ENCODE measurements at places on chromosomes 2 and 18.
A peak's percentile ranks its signal among the peaks of the same experiment; 100 is the strongest.

DNA sequence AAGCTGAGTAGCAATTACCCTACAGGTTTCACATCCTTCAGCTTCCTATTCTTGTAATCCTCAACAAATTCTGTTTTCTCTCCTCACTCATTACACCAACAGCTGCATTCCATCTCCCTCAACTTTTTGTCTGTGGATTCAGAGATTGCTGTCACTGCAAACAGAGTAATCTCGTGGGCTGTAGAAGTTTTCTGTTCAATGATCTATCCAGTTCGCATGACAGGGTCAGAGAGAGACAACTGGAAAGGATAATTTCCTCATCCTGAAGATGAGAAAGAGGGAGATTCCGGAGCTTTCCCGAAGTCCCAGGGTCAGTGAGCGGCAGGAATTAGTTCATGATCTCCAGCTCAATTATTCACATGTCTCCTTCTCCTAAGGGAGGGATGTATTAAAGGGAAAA lies 75.7 kb downstream of the MYO5B start:
- DNase-seq: no peak

DNA sequence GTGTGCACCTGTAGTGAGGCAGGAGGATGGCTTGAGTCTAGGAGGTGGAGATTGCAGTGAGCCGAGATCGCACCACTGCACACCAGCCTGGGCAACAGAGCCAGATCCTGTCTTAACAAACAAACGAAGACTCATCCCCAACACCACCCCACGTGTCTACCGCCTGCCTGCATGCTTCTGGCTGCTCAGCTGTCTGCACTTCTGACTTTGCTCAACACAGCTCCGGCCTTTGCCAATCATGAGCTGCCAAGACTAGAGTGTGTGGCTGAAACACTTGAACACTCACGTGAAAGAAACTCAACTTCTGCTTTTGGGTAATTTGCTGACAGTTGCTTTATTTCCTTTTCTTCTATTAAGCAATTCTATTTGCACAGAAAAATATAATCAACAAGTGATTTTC lies 32.1 kb upstream of the SP3 start:
- DNase-seq: no peak

GRCh38 chr2:65057391-65058052 lies 1.3 kb downstream of the CEP68 start:
- DNase-seq: no peak

GRCh38 chr2:240060977-240061591 lies 7.8 kb upstream of the OR6B3 start:
- DNase-seq: peak; percentile 19

DNA sequence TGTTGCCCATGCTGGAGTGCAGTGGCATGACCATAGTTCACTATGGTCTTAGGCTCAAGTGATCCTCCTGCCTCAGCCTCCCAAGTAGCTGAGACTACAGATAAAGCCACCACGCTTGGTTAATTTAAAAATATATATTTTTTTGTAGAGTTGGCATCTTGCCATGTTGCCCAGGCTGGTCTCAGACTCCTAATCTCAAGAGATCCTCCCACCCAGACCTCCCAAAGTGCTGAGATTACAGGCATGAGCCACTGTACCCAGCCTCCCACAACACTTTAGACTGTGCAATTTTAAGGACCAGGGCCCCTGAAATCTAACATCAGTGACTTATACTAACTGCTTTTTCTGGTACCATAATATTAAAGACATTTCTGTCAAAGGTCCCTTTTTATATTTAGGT lies 5.2 kb downstream of the TXNDC2 start:
- no peak for DNase-seq

- DNase-seq: no peak
Measured at GRCh38 chr2:6968319-6969100, 51.3 kb downstream of the RNF144A start.

GRCh38 chr2:30178618-30179434 lies 32.0 kb downstream of the YPEL5 start:
- DNase-seq: no peak

GRCh38 chr2:190513877-190514276 lies 20.6 kb downstream of the NEMP2 start:
- no peak for DNase-seq

- no peak for DNase-seq
Measured at GRCh38 chr18:63322908-63323634, 3.5 kb upstream of the BCL2 start.

GRCh38 chr2:127733816-127734537 lies 32.7 kb downstream of the SFT2D3 start:
- no peak for DNase-seq

- DNase-seq: no peak
Measured at GRCh38 chr18:26909599-26910290, 44.2 kb upstream of the AQP4 start.

DNA sequence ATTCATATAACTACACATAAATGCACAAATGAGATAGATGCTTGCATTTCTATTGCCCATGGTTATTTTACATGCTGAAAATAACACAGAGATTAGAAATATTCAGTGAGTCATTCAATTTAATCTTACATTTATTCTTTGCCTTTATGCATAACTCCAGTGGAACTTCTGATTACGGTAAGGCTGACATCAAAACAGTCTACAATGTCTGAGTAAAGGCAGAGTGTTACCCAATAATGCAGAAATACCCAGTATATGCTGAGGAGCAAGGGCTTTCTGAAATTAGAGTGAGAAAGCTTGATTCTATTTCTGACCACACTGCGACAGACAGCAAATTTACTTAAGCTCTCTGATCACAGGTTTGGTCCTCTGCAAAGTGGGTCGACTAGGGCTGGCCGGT lies 9.2 kb downstream of the NMI start:
- DNase-seq: no peak

DNA sequence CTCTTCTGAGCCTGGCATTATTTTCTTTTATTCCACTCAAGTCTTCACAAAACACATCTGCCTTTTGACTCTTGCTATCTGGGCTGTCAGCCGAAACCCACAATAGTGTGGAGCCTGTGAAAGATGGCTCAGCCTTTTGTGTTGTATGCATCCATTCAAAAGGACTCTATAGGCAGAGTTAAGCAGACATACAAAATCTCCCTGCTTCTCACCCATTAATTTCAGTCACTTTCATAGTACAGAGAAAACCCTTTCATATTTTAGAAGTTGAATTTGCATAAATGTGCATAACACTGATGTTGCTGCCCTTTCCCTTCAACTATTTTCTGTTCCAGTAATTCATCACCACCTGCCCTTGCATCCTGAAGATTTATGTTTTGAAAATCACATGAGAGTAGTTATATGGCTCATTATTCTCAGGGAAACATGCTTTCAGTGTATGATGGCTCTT lies 154.6 kb downstream of the EVA1A start:
- DNase-seq: no peak

DNA sequence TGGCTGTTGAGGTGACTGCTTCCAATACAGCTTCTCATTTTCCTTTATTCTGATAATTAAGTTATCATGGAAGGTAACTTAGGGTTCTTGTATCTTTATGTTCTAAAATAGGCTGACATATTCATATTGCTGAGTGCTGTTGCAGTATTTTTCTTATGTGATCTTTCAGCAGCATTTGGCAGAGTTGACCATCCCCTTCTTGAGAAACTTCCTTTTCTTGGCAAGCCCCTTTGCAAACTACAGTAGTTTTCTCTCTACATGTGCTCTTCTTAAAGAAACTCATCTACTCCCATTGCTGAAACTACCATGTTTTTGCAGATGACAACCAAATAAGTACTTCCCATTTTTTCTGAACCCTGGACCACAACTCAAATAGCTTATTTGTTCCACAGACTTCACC lies 476.5 kb upstream of the TRIB2 start:
- no peak for DNase-seq

DNA sequence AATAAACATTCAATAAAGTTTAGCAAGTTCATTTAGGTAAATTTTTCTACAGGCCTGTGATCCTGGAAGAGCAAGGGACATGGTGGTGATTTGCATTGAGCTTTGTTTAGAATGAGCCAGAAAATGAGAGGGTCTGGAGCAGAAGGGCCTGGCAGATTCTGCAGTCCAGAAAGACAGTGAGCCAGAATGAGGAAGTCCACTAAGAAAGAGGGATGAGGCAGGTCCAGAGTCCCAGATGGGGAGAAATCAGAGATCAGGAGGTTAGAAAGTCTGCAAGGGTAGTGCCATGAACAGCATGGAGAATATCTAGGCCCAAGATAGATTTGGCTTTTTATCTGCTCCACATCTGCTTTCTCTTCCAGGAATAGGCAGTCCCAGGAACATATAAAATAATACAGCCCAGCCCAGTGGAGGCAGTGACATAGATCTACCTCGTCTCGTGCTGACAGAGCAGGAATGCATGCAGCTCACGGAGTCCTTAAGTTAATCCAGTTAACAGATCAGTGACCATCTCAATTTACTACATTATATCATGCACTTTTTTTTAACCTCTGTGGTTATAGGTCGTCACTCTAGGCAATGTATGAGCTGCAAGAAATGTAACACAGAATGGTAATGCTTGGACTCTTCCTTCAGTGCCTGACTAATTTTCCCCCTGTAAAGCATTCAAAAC lies 429.0 kb downstream of the SUCLG1 start:
- DNase-seq: no peak

DNA sequence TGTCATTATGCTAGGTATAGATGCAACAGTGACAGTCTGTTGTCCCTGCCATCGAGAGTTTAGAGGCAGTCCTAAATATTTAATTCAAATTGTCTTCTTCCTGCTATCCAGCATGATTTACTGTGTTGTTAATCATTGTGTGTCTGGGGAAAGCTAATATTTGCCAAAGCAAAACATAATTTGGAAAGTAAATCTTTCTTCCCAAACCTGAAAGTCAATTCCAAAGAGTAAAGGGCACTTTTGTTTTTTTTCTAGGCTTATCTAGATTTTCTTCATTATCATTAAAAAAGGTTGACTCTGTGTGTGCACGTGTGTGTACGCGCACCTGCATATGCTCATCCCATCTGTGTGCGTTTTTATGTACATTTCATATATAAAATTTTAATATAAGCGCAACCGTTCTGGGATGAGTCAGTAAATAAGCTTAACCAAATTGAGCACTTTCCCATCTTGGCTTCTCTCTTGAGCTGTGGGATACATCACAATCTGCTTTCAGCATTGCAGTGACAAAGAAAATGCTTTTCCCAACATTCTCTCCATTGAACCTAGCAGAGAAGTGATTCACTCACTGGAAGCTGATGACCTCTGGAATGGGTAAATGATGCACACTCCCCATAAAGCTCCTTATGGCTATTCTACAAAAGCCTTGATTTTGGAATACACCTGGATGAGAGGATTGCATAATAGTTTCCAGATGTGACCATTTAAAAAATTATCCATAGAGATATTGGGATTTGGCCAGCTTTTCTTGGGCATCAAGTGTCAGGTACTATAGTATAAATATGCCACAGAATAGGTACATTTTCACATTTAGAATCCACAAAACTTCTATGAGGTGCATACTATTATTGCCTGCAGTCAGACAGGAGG lies 488.4 kb downstream of the ADCYAP1 start:
- no peak for DNase-seq

DNA sequence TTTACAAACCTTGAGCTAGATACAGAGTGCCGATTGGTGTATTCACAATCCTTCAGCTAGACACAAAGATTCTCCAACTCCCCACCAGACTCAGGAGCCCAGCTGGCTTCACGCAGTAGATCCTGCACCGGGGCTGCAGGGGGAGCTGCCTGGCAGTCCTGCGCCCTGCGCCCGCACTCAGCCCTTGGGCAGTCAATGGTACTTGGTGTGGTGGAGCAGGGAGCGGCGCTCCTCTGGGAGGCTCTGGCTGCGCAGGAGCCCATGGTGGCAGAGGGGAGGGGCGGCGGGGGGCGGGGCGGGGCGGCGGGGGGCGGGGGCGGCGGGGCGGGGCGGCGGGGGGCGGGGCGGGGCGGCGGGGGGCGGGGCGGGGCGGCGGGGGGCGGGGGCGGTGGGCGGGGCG lies 923.4 kb downstream of the SOCS6 start:
- DNase-seq: no peak

DNA sequence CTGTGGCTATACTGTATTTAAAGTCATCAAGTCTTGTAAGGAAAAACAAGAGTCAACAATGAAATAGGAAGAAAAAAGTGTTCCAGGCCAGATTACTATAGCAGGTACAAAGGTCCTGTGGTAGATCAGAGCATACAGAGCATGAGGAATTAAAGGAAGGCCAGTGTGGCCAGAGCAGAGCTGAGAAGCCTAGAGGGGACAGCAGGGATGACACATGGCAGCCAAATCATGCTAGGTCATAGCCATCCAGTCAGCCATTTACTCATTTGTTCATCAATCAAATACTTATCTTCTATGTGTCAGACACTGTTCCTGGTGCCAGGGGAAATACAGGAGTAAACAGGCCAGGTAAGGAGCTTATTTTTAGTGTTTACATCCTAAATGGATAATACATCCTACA lies 24.3 kb downstream of the ADD2 start:
- DNase-seq: no peak

DNA sequence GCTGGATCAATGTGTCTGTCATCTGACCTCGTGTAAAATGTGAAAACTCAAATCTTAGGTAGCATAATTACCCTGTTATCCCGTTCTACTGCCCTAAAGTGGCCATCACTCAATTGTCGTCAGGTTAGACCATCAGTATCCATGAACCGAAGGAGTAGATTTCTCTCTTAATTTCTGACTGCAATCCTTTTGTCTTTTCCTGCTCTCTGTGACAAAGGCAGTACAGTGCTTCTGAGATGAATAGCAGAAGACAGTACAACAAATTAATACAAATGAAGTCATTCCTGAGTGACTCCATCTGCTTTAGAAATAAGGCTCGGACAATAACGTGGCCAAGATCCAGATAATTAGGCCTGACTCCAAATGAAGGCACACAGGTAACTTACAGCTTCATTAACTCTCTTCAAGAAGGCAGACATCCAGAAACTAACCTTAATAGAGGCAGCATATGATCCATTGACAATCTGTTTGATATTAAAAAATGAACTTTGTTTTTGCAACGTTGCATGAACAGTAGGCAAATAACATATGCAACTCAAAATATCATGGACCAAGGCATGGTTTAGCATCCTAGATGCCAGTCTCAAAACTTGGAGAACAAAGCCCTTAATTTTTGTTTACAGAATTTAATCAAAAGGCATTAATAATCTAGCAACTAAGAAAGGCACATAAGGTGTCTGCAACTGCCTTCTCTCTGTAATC lies 96.7 kb upstream of the CDH20 start:
- DNase-seq: no peak

- DNase-seq: no peak
Measured at GRCh38 chr18:60668583-60668982, 296.0 kb upstream of the MC4R start.

DNA sequence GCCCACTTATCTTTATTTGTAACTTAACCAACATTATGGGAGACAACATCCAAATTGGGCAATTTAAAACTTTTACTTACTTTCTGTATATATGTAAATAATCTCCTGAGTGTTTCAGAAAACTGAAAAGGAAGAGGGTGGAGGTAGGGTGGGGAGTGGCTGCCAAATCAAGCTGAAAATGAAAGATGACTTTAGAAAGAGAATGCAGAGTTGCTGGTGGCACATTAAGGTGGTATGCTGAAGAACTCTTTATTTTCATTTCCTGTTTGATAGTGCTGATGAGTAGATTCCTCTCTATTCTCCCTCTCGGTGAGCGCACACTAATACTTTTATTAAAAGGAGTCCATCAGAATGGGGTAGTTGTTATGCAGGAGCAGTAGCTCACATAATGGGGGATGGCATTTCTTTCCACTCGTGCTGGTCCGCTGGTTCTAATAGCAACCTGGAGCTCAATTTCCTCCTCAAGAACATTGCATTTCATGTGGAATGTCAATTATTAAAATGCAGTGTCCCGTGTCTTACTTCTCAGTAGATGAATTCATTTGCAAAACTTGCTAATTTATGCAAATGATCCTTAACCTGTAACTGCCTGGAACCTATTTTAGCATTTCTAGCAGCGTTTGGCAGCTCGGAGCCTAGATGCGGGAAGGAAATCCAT lies 466.9 kb upstream of the HNRNPA3 start:
- DNase-seq: no peak

All from activated CD8-positive, alpha-beta memory T cell treated with anti-CD3 and anti-CD28 coated beads for 1 hour (primary cell).